Cortex of kidney (tissue), 1 donor: ENCODE measurements at places on chromosomes 2 and 18.

- DNase-seq = no peak
These were observed 40.1 kb downstream of the RTN4 start for GRCh38 chr2:55010149-55010591.

DNA sequence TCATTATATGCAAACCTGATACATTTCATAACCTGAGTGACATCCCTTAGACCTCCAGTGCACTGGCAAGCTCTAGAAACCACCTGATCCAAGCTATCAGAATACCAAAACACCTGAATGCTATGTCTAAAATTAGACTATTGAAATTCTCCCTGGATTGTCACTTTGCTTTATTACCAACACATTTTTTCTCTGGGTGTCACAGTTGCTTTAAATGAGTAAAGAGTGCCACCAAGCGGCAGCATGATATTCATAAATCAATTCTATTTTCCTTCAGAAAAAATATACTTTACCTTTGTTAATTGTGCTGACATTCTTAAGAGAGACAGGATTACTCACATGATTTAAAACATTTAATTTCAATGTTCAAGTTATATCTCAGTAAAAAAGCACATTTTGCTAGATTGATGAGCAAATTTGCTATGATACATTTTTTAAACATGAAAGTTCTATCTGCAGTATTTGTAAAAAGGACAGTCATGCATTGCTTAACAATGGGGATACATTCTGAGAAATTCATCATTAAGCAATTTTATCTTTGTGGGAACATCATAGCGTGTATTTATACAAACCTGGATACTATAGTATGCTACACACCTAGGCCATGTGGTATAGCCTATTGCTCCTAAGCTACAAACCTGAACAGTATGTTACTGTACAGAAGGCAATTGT is 338.4 kb upstream of the SLC39A10 start:
- DNase-seq = no peak

GRCh38 chr2:43050866-43051265 is 175.5 kb downstream of the ZFP36L2 start:
- no peak for DNase-seq

- DNase-seq = no peak
These were observed 187.4 kb downstream of the LPIN1 start for GRCh38 chr2:11933854-11934253.

- DNase-seq = no peak
These were observed 28.1 kb downstream of the FAP start for GRCh38 chr2:162215162-162215561.
